ENCODE measurements at places on chromosomes 11 and 22. TPM values are rescaled to one million over a fixed set of nuclear protein-coding genes. Genes with fewer than 3 reads are reported as not detected.

OR51G1 gene
- total RNA-seq = not detected

SYCE3 gene
- total RNA-seq = not detected

ANO9 gene
- not detected for total RNA-seq

NELL1 gene
- not detected for total RNA-seq

TRAPPC4 gene
- 33.9 TPM for total RNA-seq

RFPL3 gene
- total RNA-seq = not detected

MUC15 gene
- total RNA-seq = not detected

LRRC56 gene
- 0.13 TPM for total RNA-seq

GLB1L3 gene
- not detected for total RNA-seq

PDGFD gene
- total RNA-seq = 24.6 TPM

TLCD5 gene
- total RNA-seq = 9.4 TPM

LRRC4C gene
- 0.67 TPM for total RNA-seq
